ENCODE measurements at places on chromosomes 7 and 10. TPM values are rescaled to one million over a fixed set of nuclear protein-coding genes. Genes with fewer than 3 reads are reported as not detected.

- H3K4me1 ChIP-seq = no peaks in the 10 kb centered on the region
- H3K4me3 ChIP-seq = no peak overlapping the region
- no peaks in the 10 kb centered on the region for H3K27me3 ChIP-seq
- H3K36me3 ChIP-seq = no peaks in the 10 kb centered on the region
- H3K27ac ChIP-seq = no peak overlapping the region
Observed at GRCh38 chr10:36759141-36759805, 366.1 kb upstream of the ANKRD30A start.

GRCh38 chr7:127768241-127768640 is 116.2 kb downstream of the SND1 start:
- DNase-seq = no peak
- H3K4me3 ChIP-seq = peak overlapping the region; percentile 56
- peaks cover 21% of the 10 kb centered on the region for H3K36me3 ChIP-seq
- no peak overlapping the region for H3K27ac ChIP-seq

DNA sequence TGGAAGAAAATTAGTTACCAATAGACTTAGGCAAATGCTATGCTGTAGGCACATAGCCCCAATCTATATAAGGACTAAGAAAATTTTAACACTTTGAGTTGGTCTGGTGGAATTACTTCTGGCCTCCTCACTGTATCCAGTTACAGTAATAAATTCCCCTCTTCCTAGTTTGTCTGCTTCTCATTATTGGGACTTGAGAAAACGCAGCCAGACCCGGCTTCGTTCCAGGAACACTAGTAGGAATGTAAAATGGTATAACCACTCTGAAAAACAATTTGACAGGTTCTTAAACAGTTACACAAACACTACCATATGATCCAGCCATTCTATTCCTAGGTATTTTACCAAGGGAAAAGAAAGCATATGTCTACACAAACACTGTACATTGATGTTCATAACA is 150.2 kb downstream of the VPS50 start:
- H3K27me3 ChIP-seq = no peaks in the 10 kb centered on the region
- H3K4me3 ChIP-seq = no peak overlapping the region
- no peak overlapping the region for H3K27ac ChIP-seq
- H3K36me3 ChIP-seq = no peaks in the 10 kb centered on the region

- no peaks in the 10 kb centered on the region for H3K4me1 ChIP-seq
- DNase-seq = no peak
- H3K27ac ChIP-seq = peak overlapping the region; percentile 10
- H3K4me3 ChIP-seq = no peak overlapping the region
Observed at GRCh38 chr7:40095695-40096327, 38.6 kb downstream of the MPLKIP start.

The ADRA2A gene
- 0.13 TPM for total RNA-seq

The CYP2C19 gene
- not detected for total RNA-seq

GRCh38 chr7:42747044-42747443 is 164.8 kb downstream of the C7orf25 start:
- no peak overlapping the region for H3K4me3 ChIP-seq
- no peaks in the 10 kb centered on the region for H3K4me1 ChIP-seq
- no peaks in the 10 kb centered on the region for H3K36me3 ChIP-seq

DNA sequence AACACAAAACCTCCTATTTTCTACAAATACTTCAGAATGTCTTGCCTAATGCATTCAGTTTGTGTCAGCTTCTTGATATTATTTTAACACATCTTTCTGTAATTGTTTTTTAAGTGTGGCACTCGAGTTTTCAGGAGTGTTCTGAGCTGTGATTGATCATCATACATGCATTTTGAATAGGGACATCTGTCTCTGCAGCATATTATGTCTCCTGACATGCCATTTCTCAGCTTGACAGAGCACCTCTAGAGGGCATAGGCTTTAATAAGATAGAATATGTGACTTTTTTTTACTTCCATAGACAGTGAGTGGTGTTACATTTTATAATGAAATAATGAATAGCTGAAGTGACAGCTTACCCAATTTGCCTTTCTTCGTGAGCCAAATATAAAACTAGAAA is 219.2 kb upstream of the HDAC9 start:
- no peaks in the 10 kb centered on the region for H3K4me1 ChIP-seq
- DNase-seq = no peak
- no peaks in the 10 kb centered on the region for H3K27me3 ChIP-seq
- no peak overlapping the region for H3K4me3 ChIP-seq
- no peak overlapping the region for H3K27ac ChIP-seq

GRCh38 chr10:78148961-78149612 is 115.4 kb downstream of the RPS24 start:
- no peak for DNase-seq
- peaks cover 9% of the 10 kb centered on the region for H3K27me3 ChIP-seq
- H3K4me3 ChIP-seq = no peak overlapping the region
- no peaks in the 10 kb centered on the region for H3K36me3 ChIP-seq
- no peaks in the 10 kb centered on the region for H3K4me1 ChIP-seq
- no peak overlapping the region for H3K27ac ChIP-seq

The CUZD1 gene
- total RNA-seq = 0.50 TPM

DNA sequence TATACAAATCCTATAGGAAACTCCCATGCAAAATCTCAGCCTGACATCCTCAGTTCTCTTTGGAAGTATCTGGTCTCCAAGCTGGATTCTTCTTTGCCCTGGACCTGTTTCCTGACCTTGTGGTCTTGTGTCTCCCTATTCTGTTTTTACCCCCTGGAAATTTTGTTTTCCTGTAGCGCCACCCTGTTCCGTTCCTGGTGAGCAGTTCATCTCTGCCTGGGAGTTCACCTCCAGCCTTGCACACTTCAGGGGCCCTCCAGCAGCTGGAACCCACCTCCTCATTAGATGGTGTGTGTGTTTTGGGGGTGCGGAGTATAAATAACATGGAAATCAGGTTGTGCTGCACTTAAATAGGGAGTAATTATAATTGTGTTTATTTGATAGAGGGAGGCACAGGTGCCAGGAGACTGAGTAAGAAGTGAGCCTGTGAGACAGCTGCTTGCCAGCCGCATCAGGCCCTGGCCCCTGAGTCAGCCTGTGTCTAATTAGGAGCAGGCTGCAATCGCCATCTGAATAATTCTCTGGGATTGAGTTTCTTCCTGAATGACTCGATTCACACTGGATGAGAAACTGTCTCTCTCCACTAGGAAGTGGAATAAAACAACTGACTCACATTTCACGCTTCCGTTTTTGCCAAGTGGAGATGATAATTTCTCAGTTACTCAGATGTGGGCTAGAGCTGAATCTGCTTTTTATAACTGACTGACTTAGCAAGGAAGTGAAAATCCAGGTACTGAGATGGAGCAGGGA is 69.4 kb upstream of the HECTD2 start:
- DNase-seq = no peak
- H3K4me1 ChIP-seq = no peaks in the 10 kb centered on the region
- no peaks in the 10 kb centered on the region for H3K27me3 ChIP-seq
- no peak overlapping the region for H3K27ac ChIP-seq
- H3K4me3 ChIP-seq = no peak overlapping the region

The CALCR gene
- 16.8 TPM for total RNA-seq

GRCh38 chr7:24873944-24874343 is 106.0 kb downstream of the OSBPL3 start:
- peaks cover 5% of the 10 kb centered on the region for H3K4me1 ChIP-seq
- H3K27me3 ChIP-seq = no peaks in the 10 kb centered on the region
- no peak overlapping the region for H3K27ac ChIP-seq

DNA sequence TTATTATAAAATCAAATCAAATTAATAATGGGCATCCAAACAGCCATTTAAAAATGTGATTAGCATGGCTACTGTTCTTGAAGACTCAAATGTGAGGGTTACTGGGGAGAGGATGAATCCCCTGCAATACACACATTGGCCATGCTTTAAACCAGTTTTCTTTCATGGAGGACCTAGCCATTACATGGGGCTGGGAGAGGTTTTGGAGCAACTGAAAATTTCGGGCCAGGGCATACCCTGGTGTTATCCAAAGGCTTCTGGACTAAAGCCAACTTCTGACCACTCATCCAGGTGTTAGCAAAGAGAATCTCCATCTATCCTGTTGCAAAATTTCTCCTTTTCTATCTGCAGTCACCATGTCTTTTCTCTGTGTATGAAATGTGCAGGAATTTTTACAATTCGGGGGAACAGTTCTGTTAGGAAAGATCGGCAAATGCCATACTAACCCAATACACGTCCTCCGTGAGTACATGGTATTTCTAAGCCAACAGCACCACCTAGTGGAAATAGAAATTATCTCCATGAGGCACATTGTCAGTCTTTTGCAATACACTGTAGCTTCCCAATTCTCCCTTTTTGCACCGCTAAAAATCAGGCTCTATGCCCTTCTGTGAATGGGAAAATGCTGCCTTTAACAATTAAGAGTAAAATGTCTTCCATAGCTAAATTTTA is 47.0 kb upstream of the ZNF107 start:
- no peaks in the 10 kb centered on the region for H3K4me1 ChIP-seq
- peak overlapping the region; percentile 63 for H3K4me3 ChIP-seq
- no peak for DNase-seq
- H3K27me3 ChIP-seq = no peaks in the 10 kb centered on the region
- H3K36me3 ChIP-seq = no peaks in the 10 kb centered on the region

- no peaks in the 10 kb centered on the region for H3K4me1 ChIP-seq
- H3K36me3 ChIP-seq = no peaks in the 10 kb centered on the region
- peak; percentile 95 for DNase-seq
- peak overlapping the region; percentile 71 for H3K4me3 ChIP-seq
- H3K27me3 ChIP-seq = peaks cover 8% of the 10 kb centered on the region
- H3K27ac ChIP-seq = no peak overlapping the region
Observed at GRCh38 chr7:20778063-20778721, 8.5 kb downstream of the SP8 start.

DNA sequence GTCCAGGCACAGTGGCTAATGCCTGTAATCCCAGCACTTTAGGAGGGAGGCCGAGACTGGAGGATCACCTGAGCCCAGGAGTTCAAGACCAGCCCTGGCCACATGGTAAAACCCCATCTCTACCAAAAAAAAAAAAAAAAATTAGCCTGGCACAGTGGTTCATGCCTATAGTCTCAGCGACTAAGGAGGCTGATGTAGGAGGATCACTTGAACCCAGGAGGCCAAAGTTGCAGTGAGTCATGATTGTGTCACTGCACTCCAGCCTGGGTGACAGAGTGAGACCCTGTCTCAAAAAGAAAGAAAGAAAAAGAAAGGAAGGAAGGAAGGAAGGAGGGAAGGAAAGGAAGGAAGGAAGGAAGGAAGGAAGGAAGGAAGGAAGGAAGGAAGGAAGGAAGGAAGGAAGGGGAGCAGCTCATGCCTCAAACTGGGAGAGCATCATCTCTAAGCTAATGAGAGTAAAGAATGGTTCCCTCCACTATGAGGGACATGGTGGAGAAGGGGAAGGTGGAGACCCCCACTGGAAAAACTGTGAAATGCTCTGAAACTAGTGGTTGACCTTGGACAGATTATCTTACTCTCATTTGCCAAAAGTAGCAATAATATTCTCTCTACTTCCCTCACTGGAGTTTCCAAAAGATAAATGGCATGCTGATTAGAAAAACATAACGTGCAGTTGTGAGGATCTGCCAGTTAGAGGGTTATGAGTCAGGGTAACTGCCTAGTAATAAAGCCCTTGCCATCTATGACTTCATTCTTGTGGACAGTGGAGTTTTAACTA is 16.8 kb downstream of the GIMAP5 start:
- no peaks in the 10 kb centered on the region for H3K4me1 ChIP-seq
- no peak overlapping the region for H3K4me3 ChIP-seq
- H3K27me3 ChIP-seq = peaks cover 56% of the 10 kb centered on the region
- no peak overlapping the region for H3K27ac ChIP-seq

DNA sequence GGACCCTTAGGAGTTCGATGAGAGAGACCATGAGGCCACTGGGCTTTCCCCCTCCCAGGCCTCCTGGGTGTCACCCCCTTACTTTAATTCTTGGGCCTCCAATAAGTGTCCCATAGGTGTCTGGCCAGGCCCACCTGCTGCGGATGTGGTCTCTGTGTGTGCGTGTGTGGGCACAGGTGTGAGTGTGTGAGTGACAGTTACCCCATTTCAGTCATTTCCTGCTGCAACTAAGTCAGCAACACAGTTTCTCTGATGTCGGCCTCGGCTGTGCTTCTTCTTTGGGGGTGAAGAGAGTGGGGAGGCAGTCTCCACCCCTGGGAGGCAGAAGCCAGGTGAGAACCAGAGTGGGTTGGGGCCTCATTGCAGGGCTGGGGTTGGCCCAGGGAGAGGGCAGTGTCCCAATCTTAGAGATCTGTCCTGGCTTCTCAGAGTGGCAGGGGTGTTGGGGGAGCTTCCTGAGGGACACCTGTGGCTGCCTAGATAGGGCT is 1.5 kb downstream of the PVRIG start:
- no peak for DNase-seq
- no peak overlapping the region for H3K27ac ChIP-seq
- peaks cover 30% of the 10 kb centered on the region for H3K36me3 ChIP-seq
- no peak overlapping the region for H3K4me3 ChIP-seq

The ZWINT gene
- total RNA-seq = 62.0 TPM

DNA sequence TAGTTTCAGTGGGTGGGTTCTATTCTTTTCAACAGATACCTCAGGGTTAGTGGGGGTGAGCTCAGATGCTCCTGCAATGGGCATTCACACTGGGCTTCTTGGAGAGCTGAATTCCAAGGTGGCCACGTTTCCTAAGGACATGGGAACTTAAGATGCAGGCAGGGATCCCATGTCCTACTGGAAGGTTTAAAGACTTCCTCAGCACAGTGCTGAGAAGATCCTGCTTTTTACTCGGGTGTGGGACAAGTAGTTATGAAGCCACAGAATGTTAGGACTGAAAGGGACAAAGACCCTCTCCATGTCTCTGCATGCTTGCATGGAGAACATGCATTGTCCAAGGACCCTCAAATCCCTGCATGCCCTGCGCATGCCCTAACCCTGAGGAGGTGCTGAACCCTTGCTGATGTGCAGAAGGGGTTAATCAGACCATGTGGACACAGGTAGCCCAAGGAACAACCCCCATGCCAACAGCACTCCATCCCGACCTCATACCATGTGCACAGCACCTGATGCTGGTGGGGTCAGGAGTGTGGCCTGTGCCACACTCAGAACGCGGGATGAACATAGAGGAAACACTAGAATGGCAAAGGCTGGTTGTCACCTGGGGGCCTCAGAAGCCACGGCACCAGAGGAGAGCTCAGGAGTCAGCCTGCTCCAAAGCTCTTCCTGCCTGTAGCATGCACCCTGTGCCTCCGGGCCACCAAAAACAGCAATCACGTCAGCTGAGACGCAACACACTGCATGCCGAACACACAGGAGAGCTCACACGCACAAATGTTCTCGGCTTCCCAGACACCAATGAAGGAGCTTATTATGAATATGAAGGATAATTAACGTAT is 15.2 kb downstream of the IL2RA start:
- H3K36me3 ChIP-seq = no peaks in the 10 kb centered on the region
- H3K4me3 ChIP-seq = no peak overlapping the region
- no peak overlapping the region for H3K27ac ChIP-seq
- H3K4me1 ChIP-seq = no peaks in the 10 kb centered on the region

The SEMA3D gene
- 13.9 TPM for total RNA-seq

DNA sequence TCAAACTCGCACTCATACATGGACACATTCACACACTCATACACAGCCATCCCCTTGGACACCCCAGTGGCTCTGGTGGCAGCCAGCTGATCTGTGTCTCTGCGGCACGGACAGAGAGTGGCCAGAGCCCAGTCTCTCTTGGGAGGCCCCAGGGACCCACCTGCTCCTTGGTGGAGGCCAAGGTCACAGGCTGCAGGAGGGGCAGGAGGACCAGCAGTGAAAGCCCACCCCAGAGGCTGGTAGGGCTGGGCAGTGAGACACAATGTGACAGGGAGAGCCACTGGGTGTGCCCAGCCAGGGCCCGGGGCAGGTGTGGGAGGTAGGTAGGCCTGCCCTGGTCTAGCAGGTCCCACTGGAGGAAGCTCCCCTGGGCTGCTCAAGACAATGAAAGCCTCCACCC is 18.5 kb downstream of the SHH start:
- no peaks in the 10 kb centered on the region for H3K36me3 ChIP-seq
- H3K27ac ChIP-seq = no peak overlapping the region
- H3K4me1 ChIP-seq = no peaks in the 10 kb centered on the region
- peaks cover 30% of the 10 kb centered on the region for H3K27me3 ChIP-seq

- no peak overlapping the region for H3K27ac ChIP-seq
- H3K4me3 ChIP-seq = peak overlapping the region; percentile 66
- peaks cover 99% of the 10 kb centered on the region for H3K27me3 ChIP-seq
- no peaks in the 10 kb centered on the region for H3K36me3 ChIP-seq
Observed at GRCh38 chr10:100724531-100725027, 20.8 kb upstream of the PAX2 start.
